ENCODE measurements at places on chromosomes 16 and 17.
A peak's percentile ranks its signal among the peaks of the same experiment; 100 is the strongest.

- no peak for DNase-seq
Measured at GRCh38 chr16:693766-694165, 3.6 kb upstream of the WDR24 start.

DNA sequence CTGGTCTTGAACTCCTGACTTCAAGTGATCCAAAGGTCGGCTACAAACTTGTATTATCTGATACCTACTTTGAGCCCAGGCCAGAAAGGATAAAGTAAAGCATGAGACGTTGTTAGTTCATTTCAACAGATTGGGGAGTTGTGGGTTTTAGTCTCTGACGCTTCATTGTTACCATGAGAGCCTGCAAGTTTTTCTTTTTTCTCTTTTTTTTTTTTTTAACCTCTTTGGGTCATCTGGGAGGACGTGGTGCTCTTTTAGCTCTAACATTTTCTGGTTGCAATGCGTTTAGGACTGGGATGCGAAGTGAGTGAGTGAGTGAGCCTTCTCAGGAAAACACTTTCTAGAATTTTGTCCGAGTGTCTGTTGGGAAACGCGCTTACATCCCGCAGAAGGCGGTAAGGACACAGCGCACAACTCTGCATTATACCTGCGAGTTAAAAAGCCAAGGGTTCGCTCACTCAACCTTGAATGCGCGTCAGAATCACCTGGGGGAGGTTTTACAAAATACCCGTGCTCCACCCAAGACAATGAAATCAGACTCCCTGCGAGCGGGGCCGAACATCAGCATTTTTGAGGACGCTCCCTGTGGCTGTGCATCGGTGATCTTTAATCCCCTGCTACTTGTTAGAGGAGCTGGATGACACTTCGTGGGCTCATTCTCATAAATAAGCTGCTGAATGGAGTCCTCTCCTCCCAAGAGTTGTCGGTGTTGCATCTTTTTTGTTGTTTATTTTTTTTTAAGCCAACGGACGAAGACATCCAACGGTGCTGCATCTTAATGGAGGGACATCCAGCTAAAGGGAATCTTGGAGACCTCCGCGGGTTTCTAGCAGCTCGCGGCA lies 629 bp upstream of the RNF135 start:
- peak; percentile 40 for DNase-seq

GRCh38 chr17:7262935-7263800 lies 890 bp upstream of the CLDN7 start:
- peak; percentile 44 for DNase-seq

GRCh38 chr17:37779554-37779953 lies 34.7 kb upstream of the HNF1B start:
- DNase-seq = no peak

GRCh38 chr17:49990921-49991320 lies 4.1 kb downstream of the DLX3 start:
- DNase-seq = no peak

GRCh38 chr17:29567554-29568330 lies 759 bp upstream of the TP53I13 start:
- peak; percentile 48 for DNase-seq

DNA sequence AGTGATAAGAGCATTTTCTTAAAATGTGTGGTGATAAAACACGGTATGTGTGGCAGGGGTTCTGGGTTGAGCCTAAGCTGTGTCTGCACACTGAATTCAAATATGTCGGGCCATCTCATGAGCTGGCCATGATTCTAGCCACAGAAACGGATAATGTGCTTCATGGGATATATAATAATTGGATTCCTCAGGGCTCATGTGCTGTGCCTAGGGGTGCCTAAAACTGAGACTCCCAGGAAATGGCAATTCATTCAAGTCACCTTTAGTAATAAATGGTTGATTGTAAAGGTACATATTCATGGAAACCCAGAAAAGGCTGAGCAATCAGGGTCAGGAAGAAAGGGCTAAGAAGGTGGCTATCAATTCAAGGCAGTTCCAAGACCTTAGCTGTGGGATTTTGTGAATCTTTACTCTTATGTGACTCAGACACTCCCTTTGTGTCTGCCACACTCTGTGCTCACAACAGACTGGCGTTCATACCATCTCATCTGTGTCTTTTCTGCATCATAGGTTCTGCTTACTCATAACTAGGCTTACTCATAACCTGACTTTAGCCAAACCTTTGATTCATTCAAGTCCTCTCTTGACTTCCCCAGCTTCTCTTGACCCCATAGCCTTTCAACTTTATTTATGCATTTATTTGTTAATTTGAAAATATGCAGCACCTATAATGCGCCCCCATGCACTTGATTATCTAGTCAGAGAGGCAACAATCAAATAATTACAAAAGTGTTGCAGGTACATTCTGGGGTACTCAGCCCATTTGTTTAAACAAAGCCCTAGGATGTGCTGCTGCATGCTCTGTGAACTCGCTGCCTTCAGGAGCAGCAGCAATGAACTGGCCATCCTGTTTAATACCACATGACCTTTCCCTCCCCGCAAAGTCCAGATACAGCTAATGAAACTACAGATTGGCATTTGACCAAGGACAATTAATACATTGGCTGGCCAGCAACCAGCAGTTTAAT lies 28.4 kb upstream of the MED13 start:
- no peak for DNase-seq

- peak; percentile 39 for DNase-seq
Measured at GRCh38 chr17:74680213-74680612, 32.5 kb downstream of the CD300LF start.

DNA sequence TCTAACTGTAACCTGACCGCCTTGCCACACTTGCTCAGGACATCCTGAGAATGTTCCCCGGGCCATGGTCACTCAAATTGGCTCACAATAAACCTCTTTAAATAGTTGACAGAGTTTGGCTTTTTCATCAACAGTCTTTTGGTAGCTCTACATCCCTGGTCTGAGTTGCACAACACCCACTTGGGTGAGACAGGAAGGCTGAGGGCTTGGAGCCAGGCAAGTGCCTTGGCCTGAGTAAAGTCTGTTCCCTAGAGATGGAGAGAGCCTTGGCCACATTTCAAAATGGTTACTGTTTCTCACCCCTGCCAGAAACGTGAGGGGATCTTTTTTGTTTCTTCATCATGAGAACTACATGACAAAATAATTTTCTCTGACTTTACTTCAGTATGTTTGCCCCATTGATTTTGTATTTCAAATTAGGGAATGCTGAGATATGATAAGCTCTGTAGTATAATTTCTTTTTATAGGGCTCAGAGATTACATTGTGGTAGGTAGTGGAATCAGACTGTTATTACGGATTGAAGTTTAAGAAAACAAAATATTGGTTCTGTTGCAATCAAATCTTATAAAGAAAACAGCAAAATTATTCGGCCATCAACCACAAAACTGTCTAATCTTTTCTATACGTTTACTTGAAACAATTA lies 53.9 kb upstream of the NETO2 start:
- DNase-seq = no peak

GRCh38 chr16:85484347-85485300 lies 128.5 kb upstream of the GSE1 start:
- DNase-seq = peak; percentile 10

DNA sequence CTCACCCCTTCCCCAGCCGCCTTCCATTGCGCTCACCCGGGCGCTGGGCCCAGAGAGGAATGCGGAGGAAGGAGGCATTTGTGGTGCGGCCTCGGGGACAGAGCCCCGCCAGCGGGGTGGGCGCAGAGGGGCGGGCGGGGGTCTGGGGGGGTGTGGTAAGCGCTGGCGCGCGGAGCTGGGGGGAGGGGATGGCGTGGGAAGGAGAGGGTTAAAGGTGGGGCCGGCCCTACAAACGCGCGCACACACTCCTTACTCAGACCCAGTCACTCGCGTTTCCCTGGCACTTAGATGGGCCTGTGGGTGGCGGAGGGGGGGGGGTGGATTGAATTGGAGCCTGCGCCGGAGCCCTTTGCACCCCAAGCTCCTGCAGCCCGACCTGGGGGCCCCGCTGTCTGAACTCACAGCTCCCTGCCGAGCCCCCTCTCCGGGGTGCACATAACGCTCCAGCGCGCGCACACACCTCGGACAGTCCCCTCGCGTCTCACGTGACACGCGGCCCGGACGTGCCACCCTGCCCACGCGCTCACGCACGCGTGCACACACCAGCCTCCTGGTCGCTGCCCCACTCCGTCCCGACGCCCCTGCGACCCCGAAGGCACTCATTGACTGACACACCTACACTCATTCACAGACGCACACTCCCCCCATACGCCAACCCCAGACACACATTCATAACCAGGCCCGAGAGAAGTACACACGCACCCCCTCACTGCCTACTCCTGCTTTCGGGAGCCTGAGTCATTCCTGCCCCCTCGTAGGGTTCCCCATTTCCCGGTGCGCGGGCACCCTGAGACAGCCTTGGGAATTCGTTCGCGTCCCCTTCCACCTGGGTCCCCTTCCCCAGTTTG lies 844 bp downstream of the TBKBP1 start:
- DNase-seq = peak; percentile 40

GRCh38 chr17:82497483-82498405 lies 21.8 kb upstream of the FOXK2 start:
- DNase-seq = peak; percentile 15

GRCh38 chr16:66521252-66521713 lies 28.6 kb downstream of the TK2 start:
- DNase-seq = peak; percentile 78

- no peak for DNase-seq
Measured at GRCh38 chr16:88521674-88522073, 48.5 kb upstream of the ZC3H18 start.

DNA sequence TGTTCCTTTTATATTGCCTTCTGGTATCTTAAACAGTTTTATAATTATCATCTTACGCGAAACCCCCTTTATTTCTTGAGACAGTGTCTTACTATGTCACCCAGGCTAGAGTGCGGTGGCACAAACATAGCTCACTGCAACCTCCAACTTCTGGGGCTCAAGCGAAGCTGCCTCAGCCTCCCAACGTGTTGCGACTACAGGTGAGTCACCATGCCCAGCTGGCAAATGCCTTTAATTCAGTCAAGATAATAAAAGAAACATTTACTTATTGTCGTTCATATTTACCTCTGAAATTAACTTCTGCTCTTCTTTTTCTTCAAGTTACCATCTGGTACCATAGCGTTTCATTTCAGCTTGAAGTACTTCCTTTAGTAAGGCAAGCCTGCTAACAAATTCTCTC lies 43.9 kb downstream of the FBXL20 start:
- no peak for DNase-seq

GRCh38 chr17:17025621-17026020 lies 16.6 kb upstream of the MPRIP start:
- no peak for DNase-seq

DNA sequence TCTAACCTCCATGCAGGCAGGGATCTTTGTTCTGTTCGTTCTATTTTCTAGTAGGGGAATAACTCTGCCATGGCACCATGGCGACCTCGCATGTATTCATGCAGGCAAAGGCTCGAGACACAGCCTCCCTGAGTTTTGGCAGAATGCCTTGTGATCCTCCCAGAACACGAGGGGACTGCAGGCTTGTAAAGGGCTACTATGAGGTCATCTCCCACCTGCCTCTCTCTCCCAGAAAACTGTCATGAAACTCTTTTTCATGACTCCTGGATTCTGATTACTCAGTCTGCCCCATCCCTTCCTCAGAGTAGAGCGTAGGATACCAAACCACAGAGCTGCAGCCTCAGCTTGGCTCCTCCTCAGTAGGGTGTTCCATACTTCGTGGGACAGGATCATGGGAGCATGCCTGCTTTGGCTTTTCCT lies 64.3 kb downstream of the IGF2BP1 start:
- DNase-seq = no peak

DNA sequence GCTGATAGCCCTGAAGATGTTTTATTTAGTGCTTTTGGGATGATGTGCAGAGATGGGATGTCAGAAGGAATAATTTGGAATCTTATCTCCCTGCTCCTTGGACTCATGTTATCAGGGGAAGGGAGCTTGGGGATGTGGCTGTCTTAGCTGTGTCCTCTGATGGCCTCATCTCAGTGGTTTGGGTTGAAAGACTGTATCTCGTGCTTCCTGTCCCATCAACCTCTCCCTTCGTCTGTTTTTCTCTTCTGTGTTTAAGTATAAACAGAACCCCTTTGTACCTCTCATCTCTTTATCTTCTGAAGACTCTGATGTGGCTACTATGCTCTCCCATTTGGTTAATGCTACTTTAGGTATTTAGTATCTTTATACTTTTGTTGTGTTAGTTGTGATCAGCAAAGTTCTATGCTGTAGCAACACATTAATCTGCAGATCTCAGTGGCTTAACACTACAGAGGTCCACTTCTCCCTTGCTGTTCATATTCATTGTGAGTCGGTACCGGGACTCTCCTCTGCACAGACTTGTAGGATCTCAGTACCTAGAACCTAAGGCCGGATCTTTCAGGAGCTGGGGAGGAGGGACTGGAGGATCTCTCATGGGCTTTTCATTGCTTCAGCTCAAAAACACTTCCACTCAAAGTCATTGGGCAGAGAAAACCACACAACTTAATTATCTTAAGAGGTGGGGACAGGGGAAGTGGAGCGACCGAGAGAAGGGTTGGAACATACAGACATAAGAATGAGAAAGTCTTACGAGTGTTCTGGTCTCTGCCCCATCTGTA lies 28.8 kb downstream of the PRKCA start:
- DNase-seq = no peak

- no peak for DNase-seq
Measured at GRCh38 chr16:74472010-74472409, 50.7 kb upstream of the CLEC18B start.

DNA sequence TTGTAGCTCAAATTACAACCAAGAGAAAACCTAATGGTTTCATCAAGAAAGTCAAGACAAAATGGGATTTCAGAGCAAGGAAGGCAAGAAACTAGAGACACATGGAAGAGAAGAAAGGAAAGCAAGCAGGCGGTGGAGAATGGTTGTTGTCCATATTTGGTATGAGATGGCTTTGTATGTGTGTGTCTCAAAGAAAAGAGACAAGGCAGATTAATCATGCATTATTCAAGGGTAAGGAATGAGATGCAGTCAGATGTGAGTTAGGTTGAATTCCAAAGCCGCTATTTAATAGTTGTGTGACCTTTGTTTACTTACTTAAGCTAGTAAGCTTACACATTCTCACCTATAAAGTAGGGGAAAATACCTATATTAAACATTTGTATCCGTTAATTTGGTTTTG lies 1029.6 kb downstream of the CDH11 start:
- no peak for DNase-seq

DNA sequence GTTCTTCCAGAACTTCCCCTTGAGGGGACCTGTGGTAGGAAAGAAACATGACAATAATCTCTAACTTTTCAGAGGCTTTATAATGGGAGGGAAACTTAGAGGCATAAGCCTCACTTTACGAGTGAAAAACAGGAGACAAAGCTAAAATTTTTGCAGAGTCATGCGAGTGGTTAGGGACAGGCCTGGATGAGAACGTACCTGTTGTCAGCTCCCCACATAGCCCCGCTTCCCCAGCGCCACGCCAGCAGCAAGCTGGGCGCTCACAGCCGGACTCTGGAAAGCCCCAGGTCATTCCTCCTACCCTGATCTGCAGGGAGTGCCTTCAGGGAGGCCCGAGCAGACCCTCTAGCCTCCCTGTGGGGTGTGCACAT lies 53.6 kb downstream of the LDHD start:
- no peak for DNase-seq

- DNase-seq = no peak
Measured at GRCh38 chr17:1299552-1300370, 20.3 kb downstream of the TRARG1 start.

DNA sequence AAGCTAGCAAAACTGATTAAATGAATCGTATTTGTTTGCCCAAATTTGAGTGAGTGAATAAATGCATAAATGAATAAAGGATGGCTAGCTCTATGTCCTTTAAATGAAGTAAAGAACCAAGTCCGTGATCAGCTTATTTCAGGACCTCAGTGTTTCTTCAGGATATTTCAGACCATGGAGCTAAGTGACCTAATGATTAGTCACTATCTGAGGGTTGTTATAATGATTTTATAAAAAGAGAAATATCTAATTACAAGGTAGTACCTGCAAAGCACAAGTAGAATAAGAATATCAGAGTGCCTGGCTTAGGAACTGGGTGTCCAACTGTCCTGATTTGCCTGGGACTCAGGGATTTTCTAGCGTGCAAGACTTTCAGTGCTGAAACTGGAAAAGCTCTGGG lies 12.5 kb downstream of the KCNJ2 start:
- no peak for DNase-seq
